Foreskin keratinocyte (primary cell): ENCODE measurements at places on chromosomes 16 and 17. TPM values are rescaled to one million over a fixed set of nuclear protein-coding genes. Genes with fewer than 3 reads are reported as not detected.

DNA sequence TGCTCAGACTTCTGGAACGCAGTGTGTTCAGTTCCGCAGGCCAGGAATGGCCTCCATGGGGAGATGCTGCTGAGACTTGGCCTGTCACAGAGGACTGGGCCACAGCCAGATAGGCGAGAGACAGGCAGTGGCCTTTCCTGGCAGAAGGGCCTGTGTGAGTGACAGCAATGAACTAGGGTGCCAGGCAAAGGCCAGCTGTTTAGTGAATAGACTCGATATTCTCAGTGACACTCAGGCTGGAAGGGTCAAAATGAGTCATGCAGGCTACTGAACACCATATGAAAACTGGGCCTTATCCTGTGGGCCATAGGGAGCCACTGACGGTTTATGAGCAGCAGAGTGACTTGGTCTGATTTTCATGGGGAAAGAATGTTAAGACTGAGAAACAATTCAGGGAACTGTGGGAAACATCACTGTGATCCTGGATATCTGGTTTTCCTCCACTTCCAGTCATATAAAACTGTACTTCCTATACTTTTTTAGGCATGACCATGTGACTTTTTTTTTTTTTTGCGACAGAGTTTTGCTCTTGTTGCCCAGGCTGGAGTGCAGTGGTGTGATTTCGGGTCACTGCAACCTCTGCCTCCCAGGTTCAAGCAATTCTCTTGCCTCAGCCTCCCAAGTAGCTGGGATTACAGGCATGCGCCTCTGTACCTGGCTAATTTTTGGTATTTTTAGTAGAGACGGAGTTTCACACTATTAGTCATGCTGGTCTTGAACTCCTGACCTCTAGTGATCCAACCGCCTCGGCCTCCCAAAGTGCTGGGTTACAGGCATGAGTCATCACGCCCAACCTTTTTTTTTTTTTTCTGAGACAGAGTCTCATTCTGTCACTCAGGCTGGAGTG lies 5.2 kb upstream of the NUBP1 start:
- DNase-seq, result peak; percentile 79

The SLC13A2 gene
- not detected in 2 replicates for total RNA-seq

The CCL3 gene
- not detected in 2 replicates for total RNA-seq

The PRAC2 gene
- total RNA-seq, result not detected in 2 replicates

The DNAAF1 gene
- not detected in 2 replicates for total RNA-seq
